ENCODE measurements at places on chromosomes 3 and 15. TPM values are rescaled to one million over a fixed set of nuclear protein-coding genes. Genes with fewer than 3 reads are reported as not detected.

DNA sequence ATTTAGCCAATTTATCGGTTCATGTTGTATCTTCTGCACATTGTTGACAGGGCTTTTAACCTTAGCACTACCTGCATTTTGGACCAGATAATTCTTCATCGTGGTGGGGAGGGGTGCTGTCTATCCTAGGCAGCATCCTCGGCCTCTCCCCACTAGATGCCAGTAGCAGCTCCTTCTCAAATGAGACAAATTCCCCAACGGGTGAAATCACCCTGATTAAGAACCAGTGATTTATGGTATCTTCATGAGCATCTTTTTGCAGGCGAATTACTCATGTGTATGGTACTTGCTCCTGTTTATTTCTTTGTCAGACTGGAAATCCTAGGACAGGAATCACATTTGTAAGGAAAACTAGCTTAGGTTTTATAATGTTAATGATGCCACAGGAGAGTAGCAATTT lies 68.0 kb downstream of the C3orf70 start:
- no peak for DNase-seq

Gene ACAP2
- total RNA-seq: 58.9 TPM

DNA sequence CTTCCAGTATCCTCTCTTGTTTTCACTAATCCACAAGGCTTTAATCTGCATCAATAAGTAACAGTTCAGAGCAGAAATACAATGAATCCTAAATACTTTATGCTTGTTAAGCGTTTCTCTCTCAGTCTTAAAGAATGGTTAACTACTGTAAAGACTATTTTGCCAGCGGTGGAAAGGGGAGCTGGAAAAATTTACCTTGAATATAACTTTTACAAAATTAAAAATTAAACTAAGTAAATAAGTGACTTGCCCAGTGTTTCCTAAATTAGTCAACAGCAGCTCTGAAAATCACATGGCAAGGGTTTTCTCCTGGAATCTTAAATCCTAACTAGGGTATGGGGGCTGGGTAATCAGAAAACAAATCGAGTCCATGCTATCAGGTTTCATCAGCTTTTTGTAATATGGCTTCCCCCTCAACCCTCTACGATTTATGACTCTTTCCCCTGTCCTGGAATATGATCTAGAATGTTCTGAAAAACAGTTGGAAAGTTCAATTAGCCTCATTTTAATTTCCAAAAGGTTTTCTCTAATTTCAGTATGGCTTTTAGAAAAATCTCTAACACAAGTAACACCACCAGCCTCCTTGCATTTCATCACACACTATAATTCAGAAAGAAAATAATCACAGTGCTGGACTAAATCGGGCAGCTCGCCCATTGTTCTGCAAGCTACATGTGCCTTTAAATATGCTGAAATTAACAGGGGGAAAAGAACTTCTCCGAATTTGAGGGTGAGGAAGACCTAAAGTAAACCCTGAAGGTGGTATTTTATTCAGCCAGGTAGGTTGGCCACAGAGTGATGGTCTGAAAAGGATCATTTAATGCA lies 133.5 kb downstream of the ADAMTS9 start:
- no peak for DNase-seq

Gene SLC28A2
- not detected for total RNA-seq

Gene TTLL13
- total RNA-seq: 0.36 TPM

- DNase-seq: no peak
These were observed 77.4 kb downstream of the LRRFIP2 start for GRCh38 chr3:37096975-37097374.

All from ureter (tissue), 1 donor.